ENCODE measurements at places on chromosomes 1 and 21.
A peak's percentile ranks its signal among the peaks of the same experiment; 100 is the strongest.

DNA sequence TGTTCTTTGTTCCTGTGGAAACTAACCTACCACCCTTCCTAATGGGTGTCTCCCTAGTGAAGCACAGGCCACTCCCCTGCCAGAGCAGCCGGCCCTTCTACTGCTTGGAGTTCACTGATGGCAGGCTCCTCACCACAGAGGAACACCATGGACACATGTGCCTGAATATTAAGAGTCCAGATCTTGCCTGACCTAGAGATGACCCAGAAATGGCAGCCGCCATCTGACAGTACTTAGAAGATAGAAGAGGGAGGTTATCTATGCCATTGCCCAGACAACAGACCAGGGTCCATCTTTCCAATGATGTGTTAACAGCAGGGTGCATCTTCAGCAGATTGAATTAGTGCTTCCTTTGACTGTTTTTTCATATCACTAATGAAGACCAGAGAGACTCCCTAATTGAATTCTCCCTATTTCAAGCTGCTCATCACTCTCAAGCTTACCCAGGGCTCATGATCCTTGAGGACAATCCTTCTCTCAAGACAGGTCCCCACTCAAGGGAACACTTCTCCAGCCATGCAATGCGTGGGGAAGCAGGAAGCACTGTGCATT, 59.8 kb downstream of the PLEKHA6 start:
- no peak for DNase-seq

- DNase-seq = no peak
These were observed 96.7 kb upstream of the CXADR start for GRCh38 chr21:17416139-17416538.

DNA sequence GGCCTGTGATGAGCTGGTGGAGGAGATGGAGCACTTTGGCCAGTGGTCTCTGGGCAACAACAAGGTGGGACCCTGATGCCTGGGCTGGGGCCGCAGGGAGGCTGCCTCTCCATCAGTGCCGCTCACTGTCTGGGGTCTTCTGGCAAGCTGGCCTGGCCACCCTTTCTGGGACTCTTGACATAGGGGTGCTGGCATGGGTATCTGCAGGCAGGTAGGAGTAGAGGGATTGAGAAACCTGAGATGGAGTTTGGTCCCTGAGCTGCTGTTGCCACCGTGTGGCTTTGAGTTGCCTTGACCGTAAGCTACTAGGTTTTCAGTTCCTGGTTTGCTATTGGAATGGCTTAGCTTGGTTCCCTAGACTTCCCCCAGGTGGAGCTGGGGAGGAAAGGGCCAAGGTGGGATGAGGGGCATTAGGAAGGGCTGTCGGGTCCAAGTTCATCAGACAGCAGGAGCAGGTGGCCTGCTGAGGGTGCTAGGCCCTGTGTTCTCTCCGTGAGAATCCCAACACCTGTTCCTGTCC, 13.2 kb upstream of the MFN2 start:
- DNase-seq = no peak

DNA sequence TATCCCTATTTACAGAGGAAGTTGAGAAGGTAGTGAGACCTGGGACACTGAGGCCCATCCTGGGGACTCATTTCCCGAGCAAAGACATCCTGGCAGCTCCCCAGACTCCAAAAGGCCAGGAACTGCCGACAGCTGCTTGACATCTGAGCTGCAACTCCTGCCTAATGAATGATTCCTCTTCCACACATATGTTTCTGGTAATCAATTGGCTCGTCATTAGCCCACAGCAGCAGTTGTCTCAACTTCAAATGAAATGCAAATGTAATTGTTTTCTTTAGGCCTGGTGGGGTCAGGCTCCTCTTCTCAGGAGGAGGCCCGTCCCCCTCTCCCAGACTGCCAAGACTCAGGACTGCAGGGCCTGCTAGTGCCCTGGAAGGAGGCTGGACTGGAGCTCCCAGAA, 61.8 kb upstream of the DISP3 start:
- no peak for DNase-seq

DNA sequence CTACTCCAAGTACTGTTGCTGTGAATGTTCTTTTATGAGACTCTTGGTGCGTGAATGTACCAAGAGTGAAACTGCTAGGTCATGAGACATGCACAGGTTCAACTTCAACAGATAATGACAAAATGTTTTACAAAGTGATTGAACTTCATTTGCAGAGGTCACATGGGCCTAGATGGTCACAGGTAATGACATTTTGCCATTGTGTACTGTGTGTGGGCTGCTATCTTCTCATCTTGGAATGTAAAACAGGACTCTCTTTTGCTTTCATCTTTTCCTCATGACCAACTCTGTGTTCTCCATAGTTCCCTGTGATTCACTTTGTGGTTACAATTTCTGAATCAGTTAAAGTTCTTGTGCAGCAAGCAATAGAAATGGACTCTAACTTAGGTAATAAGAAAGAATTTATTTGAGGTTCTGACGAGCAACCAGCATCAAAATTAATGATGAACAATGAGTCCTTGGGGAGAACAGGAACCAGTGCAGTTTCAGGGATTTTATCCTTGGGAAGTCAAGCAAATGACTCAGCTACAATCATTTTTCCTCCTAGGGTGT, 16.2 kb upstream of the TSNAX start:
- no peak for DNase-seq

DNA sequence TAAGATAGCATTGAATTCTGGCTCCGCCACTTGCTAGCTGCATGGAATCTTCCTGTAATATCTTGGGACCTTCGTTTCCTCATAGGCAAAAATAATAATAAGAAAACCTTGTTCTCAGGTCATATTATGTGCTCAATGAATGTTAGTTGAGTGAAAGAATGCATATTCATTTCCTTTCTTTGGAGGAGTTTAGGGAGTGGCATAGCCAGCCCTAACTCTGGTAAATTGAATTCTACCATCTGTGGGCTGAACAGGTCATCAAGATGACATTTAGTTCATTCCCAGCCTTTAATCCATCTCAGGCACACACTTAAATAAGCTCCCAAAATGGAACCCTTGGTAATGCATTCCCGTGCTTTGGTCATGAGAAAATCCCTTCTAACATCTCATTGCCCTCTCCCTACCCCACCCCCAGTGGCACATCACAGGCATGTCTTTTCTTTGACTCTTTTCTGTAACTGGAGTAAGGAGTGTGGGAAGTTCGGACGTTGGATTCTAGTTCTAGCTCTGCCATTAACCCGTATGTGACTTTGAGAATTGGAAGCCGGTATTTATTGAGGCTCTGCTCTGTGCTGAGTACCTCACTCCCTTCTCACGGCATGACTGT, 13.2 kb upstream of the MYOG start:
- DNase-seq = no peak

- DNase-seq = no peak
These were observed 81.1 kb downstream of the PGM1 start for GRCh38 chr1:63674238-63674864.

DNA sequence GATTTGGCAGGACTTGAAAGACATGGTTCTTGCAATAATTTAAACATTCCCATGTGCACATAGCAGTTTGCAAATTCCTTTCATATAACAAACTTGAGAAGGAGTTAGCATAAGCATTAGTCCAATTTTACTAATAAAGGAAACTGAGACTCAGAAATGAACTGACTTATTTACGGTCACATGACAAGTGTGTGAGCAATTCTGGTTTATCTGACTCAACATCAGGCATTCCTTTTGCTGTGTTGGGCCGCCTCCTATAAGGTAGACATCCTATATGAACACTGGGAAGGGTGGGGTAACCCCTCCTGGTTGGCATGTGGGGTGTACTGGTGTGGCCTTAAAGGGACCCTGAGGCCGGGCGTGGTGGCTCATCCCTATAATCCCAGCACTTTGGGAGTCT, 8.5 kb upstream of the CPT2 start:
- DNase-seq = no peak

DNA sequence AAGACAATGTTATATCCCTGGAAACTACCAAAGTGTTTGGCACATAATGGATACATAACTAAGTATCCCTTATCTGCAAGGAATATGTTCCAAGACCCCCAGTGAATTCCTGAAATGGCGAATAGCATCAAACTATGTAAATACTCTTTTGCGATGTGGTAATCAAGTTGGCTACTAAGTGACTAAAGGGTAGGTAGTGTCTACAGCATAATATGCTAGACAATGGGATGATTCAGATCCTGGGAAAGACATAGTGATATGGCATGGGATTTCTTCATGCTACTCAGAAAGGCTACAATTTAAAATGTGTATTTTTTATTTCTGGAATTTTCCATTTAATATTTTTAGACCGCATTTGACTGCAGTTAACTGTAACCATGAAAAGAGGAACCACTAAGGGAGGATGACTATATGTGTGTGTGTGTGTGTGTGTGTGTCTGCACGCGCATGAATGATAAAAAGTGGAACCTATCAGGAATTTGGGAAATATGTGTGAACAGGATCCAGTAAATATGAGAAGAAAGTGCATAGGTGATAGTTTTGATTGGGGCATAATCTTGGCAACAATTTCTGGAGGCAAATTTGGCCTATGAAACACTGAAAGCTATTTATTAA, 1899.9 kb downstream of the NCAM2 start:
- no peak for DNase-seq

GRCh38 chr1:64595871-64596515, 126.1 kb downstream of the CACHD1 start:
- DNase-seq = no peak

DNA sequence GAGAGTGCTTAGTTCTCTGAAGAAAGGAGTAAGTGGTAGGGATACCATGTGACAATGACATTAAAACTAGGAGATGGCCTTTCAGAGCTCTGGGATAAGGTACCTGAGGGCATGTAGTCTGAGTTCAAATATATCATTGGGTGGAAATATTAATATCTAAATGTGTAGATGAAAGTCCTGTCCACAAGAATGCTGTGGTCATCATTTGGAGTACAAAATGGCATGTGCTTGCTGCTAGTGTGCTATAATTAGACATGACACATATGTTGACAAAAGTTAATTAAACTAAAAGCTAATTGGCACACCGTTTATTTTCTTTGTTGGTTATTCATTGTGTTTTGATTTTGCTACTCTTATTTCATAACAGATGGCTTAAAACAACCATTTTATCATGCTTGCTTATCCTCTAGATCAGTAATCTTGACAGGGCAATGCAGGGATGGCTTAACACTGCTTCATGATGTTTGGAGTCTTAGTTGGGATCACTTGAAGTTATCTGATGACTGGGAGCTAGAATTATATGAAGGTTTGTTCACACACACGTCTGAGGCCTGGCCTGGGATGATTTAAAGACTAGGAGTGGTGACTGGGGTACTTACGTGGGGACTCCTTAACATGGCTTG, 31.0 kb downstream of the CC2D1B start:
- no peak for DNase-seq

DNA sequence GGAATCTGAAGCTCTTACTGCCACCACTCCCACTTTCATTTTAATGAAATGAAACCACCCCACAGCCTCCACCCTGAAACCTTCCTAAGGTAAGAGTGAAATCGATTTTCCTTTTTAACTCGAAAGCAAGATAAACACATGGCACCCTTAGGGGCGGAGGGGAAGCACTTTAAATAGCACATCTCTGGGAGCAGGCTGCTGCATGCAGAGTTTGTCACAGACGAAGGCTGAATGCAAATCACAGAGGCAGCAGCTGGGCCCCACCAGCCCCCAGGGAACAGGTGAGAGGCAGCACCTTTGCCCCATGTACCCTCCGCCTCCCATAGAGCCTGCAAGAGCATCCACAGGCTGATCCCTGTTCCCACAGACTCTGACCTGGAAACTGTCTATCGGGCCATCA, 60.0 kb upstream of the GRIK3 start:
- DNase-seq = no peak

GRCh38 chr1:14598498-14599182, at the start of gene KAZN:
KAZN (plus strand) TSS chr1:14598685.
- DNase-seq = no peak

- DNase-seq = no peak
These were observed 51.3 kb downstream of the AKT3 start for GRCh38 chr1:243798726-243799125.

- no peak for DNase-seq
These were observed 25.3 kb downstream of the PADI2 start for GRCh38 chr1:17093822-17094393.

GRCh38 chr1:41236781-41237180, 5.3 kb downstream of the SCMH1 start:
- no peak for DNase-seq

- peak; percentile 77 for DNase-seq
These were observed 83.6 kb upstream of the SLC25A33 start for GRCh38 chr1:9455487-9456234.

- DNase-seq = no peak
These were observed 256.7 kb upstream of the SNX7 start for GRCh38 chr1:98404866-98405265.

- no peak for DNase-seq
These were observed 10.9 kb upstream of the COA7 start for GRCh38 chr1:52709016-52709415.

DNA sequence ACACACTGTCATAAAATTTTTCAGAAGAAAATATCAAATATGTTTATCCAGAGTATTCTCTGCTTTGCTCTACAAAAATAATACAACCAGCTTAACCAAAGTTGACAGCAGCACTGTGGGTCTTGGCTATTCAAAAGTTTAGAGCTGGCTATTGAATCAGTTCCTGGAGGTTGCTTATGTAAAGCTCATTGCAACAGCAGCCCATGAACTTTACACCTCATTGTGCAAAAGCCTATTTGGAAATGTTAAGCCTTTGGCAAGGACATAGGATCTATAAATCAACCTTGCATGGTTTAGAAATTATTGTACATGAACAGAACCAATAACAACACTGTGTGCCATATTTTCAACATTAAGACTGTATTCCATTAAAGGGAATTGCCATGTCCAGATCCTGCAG, 714.9 kb downstream of the ADGRL2 start:
- no peak for DNase-seq

- DNase-seq = no peak
These were observed 120.2 kb downstream of the ROR1 start for GRCh38 chr1:63893976-63894375.

DNA sequence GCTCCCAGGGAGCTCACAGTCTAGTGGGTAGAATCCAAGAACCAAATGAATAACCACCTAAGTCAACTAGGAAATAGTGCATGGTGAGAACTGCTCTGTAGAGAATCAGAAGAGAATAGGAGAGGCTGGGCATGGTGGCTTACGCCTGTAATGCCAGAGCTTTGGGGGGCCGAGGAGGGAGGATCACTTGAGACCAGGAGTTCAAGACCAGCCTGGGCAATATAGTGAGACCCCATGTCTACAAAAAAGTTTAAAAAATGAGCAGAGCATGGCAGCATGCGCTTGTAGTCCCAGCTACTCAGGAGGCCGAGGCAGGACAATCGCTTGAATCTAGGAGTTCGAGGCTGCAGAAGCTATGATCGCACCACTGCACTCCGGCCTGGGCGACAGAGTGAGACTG, 122.3 kb upstream of the IRF2BP2 start:
- no peak for DNase-seq

DNA sequence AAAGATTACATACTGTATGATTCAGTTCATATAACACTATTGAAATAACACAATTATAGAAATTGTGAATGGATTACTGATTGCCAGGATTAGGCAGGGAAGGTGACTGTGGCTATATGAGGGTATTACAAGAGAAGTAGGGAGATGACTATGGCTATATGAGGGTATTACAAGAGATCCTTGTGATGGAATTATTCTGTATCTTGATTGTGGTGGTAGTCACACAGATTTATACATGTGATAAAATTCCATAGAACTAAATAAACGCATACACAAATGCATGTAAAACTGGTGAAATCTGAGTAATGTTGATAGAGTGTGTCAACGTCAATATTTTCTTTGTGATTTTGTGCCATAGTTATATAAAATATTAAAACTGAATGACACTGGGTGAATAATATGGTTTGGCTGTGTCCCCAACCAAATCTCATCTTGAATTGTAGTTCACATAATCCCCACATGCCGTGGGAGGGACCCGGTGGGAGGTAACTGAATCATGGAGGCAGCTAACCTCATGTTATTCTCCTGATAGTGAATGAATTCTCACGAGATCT, 615.6 kb upstream of the PKN2 start:
- DNase-seq = no peak
